ENCODE measurements at places on chromosomes 4 and X.

DNA sequence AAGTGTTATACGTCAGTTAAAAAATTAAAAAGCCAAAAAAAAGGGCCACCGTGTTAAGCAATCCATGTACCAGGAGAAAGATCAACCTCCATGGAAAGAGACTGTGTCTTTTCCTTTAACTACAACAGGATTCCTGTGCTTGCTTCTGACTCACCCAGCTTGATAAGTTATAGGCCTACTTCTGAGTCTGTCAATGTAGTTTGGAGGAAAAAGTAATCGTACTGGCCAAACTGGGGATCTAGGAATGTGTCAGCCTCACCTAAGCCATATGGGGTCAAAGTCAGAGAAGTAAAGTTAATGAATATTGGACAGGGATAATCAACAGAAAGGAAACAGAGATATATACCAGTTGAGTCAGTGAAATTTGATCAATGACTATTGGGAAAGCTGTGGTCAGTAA is 470.8 kb upstream of the SLIT2 start:
- no peak overlapping the region for H3K27ac ChIP-seq
- H3K36me3 ChIP-seq, result no peaks in the 10 kb centered on the region
- DNase-seq, result no peak
- no peaks in the 10 kb centered on the region for H3K27me3 ChIP-seq
- H3K4me1 ChIP-seq, result peaks cover 5% of the 10 kb centered on the region
- H3K4me3 ChIP-seq, result no peak overlapping the region

- H3K27ac ChIP-seq, result no peak overlapping the region
- no peaks in the 10 kb centered on the region for H3K36me3 ChIP-seq
- H3K27me3 ChIP-seq, result no peaks in the 10 kb centered on the region
- no peak overlapping the region for H3K4me3 ChIP-seq
These were observed 252.7 kb downstream of the CENPC start for GRCh38 chr4:67292636-67293035.

GRCh38 chrX:111520506-111520905 is 9.1 kb downstream of the SERTM2 start:
- H3K4me3 ChIP-seq, result no peak overlapping the region
- peaks cover 14% of the 10 kb centered on the region for H3K27me3 ChIP-seq
- DNase-seq, result no peak

GRCh38 chr4:189845145-189845846 is 95.4 kb upstream of the FRG1 start:
- peak; percentile 66 for DNase-seq
- no peaks in the 10 kb centered on the region for H3K36me3 ChIP-seq
- H3K27ac ChIP-seq, result no peak overlapping the region
- no peaks in the 10 kb centered on the region for H3K4me1 ChIP-seq
- H3K4me3 ChIP-seq, result no peak overlapping the region
- H3K27me3 ChIP-seq, result no peaks in the 10 kb centered on the region

- no peaks in the 10 kb centered on the region for H3K36me3 ChIP-seq
- H3K4me3 ChIP-seq, result no peak overlapping the region
- H3K4me1 ChIP-seq, result no peaks in the 10 kb centered on the region
- H3K27ac ChIP-seq, result no peak overlapping the region
These were observed 88.0 kb upstream of the XAGE2 start for GRCh38 chrX:52280812-52281211.

GRCh38 chr4:108313546-108314339 is 145.0 kb upstream of the LEF1 start:
- no peaks in the 10 kb centered on the region for H3K4me1 ChIP-seq
- no peak overlapping the region for H3K27ac ChIP-seq
- H3K36me3 ChIP-seq, result no peaks in the 10 kb centered on the region

DNA sequence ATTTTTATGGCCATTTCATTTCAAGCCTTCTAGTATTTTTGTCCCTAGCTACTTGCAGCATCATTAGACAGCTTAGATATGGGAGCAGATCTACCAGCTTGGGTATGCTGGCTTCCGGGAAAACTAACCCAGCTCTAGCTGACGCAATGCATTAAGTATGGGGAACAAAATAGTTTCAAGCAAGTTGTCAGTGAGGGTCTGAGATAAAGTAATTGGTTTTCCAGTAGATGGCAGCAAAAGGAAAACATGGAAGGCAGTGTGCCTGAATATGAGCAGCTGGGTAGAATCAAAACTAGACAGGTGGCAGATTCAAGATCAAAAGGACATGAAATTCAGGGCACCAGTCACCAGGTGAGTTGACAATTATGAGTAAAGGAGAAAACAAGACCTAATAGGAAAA is 340.9 kb upstream of the CTSO start:
- no peaks in the 10 kb centered on the region for H3K36me3 ChIP-seq
- no peak overlapping the region for H3K4me3 ChIP-seq
- peak; percentile 91 for DNase-seq
- H3K4me1 ChIP-seq, result no peaks in the 10 kb centered on the region

DNA sequence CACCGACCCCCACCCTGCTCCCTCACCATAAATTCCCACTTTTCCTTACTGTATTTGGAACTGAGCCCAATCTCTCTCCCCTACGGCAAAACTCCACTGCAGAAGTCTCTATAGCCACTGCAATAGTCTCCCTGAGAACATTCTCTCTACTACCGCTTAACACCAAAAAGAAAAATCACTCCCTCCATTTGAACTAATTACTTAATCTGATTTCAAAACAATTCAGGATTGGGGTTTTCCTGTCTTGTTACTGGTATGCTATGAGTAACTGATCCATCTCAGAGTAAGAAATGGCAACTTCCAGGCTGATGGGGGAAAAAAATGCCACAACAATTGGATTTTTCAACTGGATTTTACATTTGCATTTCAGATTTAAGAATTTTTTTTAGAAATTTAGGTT is 5.8 kb downstream of the PAPSS1 start:
- H3K36me3 ChIP-seq, result peaks cover 3% of the 10 kb centered on the region
- H3K4me1 ChIP-seq, result peaks cover 11% of the 10 kb centered on the region
- H3K27me3 ChIP-seq, result no peaks in the 10 kb centered on the region
- no peak for DNase-seq
- peak overlapping the region; percentile 55 for H3K27ac ChIP-seq
- no peak overlapping the region for H3K4me3 ChIP-seq

DNA sequence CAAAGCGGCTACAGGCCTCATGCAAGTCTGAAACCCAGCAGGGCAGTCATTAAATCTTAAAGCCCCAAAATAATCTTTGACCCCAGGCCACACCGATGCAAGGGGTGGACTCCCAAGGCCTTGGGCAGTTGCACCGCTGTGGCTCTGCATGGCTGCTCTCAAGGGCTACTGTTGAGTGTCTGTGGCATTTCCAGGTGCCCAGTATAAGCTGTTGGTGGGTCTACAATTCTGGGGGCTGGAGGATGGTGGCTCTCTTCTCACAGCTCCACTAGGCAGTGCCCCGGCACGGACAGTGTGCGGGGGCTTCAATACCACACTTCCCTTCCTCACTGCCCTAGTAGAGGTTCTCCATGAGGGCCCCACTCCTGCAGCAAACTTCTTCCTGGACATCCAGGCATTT is 60.1 kb downstream of the NWD2 start:
- H3K27me3 ChIP-seq, result no peaks in the 10 kb centered on the region
- no peaks in the 10 kb centered on the region for H3K4me1 ChIP-seq
- no peak for DNase-seq
- H3K4me3 ChIP-seq, result no peak overlapping the region
- H3K36me3 ChIP-seq, result no peaks in the 10 kb centered on the region

DNA sequence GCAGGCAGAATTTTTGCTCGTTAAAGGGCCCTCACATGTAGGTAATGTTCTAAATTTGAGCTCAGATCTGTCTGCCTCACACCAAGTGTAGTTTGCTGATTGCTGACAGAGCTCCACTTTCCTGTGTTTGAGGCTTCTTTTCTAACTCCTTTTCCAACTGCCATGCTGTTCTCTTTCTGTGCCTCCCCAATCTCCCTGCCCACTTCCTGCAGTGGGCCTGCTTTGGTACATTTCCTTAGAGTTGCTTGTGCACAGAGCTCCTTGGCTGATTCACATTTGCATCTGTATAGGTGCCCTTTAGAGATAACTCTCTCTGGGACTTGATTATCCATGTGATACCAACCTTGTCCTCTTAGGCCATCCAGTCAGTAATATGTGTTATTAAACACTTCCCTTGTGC is 4.5 kb downstream of the MED28 start:
- no peaks in the 10 kb centered on the region for H3K27me3 ChIP-seq
- no peak overlapping the region for H3K27ac ChIP-seq
- no peak for DNase-seq
- peaks cover 70% of the 10 kb centered on the region for H3K36me3 ChIP-seq
- no peak overlapping the region for H3K4me3 ChIP-seq
- peaks cover 17% of the 10 kb centered on the region for H3K4me1 ChIP-seq

GRCh38 chr4:121863799-121864198 is 6.5 kb downstream of the BBS7 start:
- H3K4me3 ChIP-seq, result no peak overlapping the region
- H3K4me1 ChIP-seq, result peaks cover 4% of the 10 kb centered on the region
- DNase-seq, result no peak
- H3K36me3 ChIP-seq, result peaks cover 75% of the 10 kb centered on the region
- no peaks in the 10 kb centered on the region for H3K27me3 ChIP-seq

DNA sequence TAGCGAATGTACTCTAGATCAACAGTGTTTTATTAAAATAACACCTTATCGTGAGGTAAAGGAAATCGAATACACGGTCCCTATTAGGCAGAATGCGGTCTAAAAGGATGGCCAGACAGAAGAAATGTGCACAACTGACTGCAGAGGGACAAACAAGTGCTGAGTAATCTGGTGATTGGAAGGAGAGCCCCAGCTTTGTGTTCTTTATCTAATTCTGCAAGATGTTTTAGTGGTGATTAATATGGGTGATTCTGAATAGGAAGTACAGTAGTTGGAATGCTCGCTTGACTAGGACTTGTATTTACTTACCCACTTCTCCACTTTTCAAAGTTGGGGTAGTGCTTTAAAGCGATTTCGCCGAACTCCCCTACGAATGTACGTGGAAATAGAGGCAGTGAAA is 1.2 kb downstream of the WDR44 start:
- no peaks in the 10 kb centered on the region for H3K27me3 ChIP-seq
- peak; percentile 65 for DNase-seq
- H3K27ac ChIP-seq, result peak overlapping the region; percentile 97
- H3K36me3 ChIP-seq, result no peaks in the 10 kb centered on the region
- H3K4me1 ChIP-seq, result no peaks in the 10 kb centered on the region
